ENCODE measurements at places on chromosomes 2 and 18.

DNA sequence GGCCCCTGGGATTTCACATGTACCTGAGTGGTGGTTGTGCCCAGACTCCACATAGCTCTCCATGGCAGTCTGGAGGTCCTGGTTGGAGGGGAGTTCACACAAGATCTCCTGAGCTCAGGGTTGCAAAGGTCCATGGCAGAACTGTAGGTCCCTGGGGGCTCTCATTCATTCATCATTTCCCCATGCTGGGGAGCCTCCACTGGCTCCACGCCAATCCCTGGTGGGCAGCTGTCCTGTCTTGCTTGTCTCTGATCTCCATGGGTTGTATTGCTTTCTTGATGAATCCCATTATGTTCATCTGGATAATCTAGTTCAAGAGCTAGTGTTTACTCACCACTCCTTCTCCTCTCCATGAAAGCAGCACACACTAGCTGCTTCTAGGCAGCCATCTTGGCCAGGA is 42.4 kb downstream of the ZSWIM2 start:
- no peak for ATAC-seq

GRCh38 chr18:29083545-29083944 is 906.6 kb upstream of the CDH2 start:
- no peak for ATAC-seq

- ATAC-seq: no peak
Measured at GRCh38 chr2:218024871-218025270, 22.1 kb upstream of the TNS1 start.

GRCh38 chr2:119950966-119951365 is 61.9 kb upstream of the EPB41L5 start:
- no peak for ATAC-seq

DNA sequence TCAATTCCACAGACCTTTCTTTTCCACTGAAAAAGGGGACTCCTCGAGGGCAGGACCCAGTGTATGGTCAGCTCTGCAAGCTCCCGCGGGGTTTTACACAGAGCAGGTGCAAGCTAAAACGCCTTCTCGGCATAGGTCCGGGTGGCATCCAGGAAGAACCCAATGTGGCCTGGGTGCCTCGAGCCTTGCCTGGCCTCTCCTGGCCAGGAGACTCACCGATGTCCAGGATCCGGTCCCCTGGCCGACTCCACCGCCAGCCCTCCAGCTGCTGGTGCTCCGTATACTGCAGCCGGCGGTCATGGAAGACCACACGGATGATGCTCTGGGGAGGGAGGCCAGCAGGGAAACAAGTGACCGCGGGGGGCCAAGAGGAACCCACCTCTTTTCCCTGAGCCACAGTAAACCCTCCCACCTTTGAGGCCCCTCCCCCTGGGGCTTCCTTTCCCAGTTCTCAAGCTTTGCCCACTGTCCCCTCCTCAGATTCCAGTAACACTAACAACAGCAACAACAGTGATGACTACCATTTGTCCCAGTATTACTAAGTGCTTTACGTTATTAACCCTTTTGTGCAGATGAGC is 36.1 kb downstream of the TFCP2L1 start:
- no peak for ATAC-seq

GRCh38 chr2:151808258-151809072 is 19.8 kb downstream of the ARL5A start:
- peak; percentile 38 for ATAC-seq

DNA sequence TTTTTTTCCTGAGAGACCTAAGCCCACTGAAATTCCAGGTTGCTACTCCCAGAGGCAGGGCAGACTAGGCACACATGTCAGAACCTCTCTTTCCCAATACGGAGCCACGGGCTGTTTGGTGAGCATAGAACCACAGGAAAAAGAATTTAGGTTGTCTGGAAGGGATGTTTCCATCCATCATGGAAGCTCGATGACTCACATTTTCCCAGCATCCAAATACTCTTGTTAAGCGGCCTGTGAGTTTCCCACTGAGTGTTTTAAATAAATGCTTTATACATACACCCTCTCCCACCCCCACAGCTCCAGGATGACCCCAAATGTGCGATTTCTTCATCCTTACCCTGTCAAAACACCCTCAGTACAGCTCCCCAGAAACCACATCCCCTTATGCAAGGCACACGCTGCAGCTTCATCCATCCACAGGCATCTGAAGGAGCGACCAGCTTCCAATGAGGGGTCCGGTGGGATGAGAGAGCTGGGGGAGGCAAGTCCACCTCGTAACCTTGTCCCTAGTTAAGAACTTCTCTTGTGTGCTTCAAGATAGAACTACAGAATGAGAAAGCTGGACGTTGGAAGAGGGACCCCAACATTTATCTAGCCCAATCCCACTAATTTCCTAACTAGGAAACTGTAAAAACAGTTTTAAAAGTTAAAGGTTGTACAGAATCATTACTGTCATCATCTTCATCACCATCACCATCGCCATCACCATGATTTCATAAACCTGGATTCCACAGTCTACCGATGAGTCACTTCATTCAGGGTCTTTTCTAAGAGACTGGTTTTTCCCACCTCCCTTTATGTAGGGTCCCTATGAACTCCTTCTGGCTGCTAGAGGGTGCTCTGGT is 63.5 kb upstream of the FZD7 start:
- no peak for ATAC-seq

DNA sequence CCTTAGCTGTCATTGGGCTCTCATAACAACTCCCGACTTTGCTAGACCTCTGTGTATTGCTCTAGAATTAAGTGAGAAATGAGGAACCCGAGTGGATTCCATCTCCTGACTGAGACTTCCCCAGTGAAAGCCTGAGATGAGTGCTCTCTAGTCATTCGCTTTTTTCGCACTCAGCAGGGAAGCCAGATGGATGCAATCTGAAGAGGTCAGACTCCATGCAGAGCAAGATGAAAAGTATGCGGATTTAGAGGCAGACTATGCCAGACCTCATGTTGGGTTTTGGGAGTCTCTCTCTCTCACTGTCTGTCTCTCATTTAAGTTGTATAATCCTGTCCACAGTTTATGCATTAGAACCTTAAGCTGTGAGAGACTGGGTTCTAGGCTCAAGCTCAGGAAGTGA is 88.6 kb downstream of the SLC5A7 start:
- ATAC-seq: no peak

GRCh38 chr2:133442393-133442792 is 125.9 kb downstream of the NCKAP5 start:
- no peak for ATAC-seq

- peak; percentile 7 for ATAC-seq
Measured at GRCh38 chr2:201261471-201261870, 1.1 kb downstream of the CASP8 start.

DNA sequence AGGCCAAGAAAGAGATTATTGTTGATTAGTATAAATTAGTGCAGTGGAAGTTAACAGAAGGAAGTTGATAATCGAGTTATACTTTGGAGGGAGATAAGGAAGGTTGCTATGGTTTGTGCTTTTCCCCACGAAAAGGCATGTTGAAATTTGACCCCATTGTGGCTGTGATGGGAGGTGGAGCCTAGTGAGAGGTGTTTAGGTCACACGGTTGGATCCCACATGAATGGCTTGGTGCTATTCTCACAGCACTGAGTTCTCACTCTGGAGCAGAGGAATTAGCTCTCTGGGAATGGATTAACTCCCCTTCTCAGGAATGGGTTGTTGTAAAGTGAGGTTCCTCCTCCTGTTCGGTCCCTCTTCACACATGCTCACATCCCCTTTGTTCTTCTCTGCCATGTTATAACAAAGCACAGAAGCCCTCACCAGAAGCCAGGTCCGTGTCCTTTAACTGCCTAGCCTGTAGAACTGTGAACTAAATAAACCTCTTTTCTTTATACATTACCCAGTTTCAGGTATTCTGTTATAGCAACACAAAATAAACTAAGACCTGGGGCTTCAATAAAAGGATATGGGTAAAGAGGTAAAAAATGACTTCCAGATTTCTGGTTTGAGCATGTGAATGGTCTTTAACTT is 21.9 kb downstream of the PIGN start:
- ATAC-seq: no peak

DNA sequence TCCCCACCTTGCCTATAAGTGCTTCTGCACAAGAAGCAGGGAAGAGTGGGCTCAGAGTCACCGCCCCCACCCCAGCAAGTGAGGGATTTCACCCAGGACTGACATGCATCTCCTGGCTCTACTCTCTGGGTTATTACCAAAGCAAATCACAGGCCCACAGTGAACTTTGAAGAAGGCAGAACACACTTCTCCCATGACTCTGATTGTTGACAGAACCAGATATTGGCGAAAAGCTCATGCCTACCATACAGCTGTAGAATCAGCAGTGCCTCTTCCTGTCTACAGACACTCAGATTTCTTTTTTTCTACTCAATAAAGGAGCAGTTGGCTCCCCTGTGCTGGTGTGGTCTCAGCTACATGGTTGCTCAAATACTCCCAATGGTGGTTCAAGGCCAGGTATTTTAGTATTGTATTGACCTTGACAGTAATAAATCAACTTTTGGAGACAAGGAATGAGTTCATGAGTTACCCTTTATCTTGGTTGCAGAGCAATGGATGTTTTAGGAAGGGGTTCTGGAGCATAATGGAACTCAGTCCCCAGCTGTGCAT is 512.9 kb upstream of the ID2 start:
- no peak for ATAC-seq

DNA sequence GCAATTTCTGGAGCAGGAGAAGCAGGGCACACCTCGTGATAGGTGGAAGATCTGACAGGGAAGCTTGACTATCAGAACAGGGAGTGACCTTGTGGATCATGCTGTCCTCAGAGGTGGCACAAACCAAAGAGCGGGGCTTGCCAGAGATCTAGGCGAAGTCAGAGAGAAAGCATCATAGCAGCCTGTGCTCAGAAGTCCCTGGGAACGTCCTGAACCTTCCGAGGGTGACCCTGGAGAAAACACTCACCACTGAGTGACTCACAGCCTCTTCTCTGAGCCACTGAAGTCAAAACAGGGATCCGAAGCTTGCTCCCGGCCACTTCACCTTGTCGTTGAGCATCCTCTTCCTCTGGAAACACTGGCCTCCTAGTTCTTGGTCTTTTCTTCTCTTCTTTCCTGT is 56.7 kb downstream of the IL1R2 start:
- no peak for ATAC-seq

DNA sequence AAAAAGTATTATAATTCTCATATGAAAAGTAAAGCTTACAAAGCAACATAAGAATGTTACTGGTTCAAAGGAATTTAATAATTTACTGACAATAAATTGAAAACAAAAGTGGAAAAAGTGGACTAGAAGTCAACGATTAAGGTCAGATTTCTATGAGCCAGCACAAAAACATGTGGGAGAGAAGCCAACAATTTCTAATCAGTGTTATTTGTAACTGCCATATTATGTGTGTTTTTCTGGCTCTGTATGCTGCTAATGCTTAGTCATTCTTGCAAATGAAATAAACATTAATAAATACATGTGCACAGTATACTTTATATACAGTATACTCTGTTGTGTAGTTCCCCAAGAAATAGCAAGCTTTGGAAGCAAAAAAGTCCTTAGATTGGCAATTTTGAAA is 301.3 kb upstream of the RGPD4 start:
- no peak for ATAC-seq

DNA sequence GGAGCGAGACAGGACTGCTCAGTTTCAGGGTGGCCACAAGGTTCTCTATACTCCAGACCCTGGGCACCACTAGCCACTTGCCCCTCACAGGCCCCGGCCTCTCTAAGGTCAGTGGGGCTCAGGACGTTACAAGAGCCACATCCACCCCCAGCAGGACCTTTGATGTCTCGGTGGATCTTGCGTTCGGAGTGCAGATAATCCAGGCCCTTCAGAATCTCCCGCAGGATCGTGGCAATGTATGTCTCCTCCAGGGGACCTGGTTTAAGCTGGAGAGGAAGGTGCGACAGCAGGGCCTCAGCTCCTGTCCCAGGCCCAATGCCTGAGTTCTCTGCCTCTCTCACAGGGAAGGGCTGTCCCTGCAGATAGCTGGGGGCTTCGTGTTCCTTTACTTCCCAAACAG is 8.4 kb downstream of the STK25 start:
- no peak for ATAC-seq

- ATAC-seq: peak; percentile 55
Measured at GRCh38 chr2:25043241-25043867, 1.5 kb downstream of the EFR3B start.

DNA sequence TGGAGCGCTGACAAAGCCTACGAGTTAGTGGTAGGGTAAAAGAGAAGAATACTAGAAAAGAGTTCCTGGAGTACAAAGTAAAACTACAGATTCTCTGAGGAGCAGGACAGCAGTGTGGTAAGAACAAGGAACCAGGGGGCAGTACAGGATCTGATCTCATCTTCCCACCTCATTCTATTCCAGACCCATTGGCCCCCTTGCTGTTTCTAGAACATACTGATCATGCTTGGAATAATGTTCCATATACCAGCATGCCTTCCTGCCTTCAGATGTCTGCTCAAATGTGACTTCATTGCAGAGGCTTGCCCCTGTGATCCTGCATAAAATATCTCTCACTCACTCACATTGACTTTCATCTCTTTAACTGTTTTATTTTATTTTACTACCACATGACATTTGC is 19.3 kb downstream of the MSGN1 start:
- ATAC-seq: no peak

DNA sequence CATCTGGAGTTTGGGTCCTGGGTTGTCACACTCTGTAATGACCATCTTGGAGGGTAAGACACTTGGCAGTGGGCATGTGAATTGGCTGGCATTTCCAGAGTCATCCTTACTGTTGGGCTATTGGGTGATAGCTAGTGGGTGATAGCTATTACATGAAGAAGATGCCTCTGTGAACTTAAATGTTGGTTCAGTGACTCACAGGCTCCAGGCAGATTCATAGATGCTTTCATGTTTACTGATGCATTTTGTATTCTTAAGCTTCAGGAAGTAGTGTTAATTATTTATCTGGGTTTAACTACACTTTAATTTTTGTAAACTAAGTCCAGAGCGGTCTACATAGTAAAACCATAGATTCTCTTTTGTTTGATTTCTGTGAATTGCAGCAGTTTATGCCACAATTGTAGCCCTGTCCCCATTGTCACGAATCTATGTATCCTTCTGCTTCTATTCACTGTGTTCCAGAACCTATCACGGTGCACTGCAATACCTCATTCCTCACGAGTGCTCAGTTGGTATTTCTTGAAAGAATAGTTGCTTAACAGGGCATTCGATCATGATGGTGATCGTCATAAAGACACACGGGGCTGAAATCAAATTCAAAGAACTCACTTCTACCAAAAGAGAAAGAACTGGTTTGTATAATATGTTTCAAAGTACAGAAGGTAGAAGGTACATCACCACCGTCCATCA is 79.7 kb downstream of the GBX2 start:
- ATAC-seq: no peak

- ATAC-seq: no peak
Measured at GRCh38 chr2:55500025-55500424, 19.5 kb upstream of the CFAP36 start.

DNA sequence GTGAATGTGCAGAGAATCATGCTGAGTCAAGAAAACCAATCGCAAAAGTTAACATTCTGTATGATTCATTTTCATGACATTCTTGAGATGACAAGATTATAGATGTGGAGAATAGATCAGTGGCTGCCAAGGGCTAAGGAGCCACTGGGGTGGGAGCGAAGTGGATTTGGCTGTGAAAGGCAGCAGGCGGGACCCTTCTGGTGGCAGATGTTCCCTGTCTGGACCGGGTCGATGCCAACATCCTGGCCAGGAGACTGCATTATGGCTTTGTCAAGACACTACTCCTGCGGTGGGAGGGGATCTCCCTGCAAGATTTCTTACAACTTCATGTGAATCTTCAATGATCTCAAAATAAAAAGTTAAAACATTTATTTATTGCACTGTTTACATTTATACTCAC is 427.9 kb downstream of the GALR1 start:
- no peak for ATAC-seq
